ENCODE measurements at places on chromosomes 6 and 20. TPM values are rescaled to one million over a fixed set of nuclear protein-coding genes. Genes with fewer than 3 reads are reported as not detected.

- DNase-seq, result no peak
Observed at GRCh38 chr6:46356543-46356942, 134.7 kb downstream of the RCAN2 start.

GRCh38 chr20:9179193-9179802 is 110.4 kb downstream of the PLCB4 start:
- DNase-seq, result no peak

DNA sequence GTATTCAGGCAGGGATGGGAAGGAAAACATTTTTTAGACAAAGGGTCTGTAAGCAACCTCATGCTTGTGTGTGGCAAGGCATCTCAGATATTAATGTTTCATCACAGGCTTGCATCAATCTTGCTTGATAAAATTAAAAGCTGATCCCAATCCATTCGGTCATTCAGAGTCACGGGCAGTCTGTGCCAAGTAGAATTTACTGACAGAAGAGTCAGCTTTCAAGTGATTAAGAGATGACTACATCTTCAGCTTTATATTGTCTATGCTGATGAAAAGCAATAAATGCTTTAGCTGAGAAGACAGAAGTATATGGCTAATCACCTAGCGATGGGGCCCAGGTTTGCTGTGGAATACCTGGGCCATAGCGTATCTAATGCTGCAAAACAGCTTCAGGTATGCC is 3.5 kb downstream of the PLEKHG1 start:
- no peak for DNase-seq

DNA sequence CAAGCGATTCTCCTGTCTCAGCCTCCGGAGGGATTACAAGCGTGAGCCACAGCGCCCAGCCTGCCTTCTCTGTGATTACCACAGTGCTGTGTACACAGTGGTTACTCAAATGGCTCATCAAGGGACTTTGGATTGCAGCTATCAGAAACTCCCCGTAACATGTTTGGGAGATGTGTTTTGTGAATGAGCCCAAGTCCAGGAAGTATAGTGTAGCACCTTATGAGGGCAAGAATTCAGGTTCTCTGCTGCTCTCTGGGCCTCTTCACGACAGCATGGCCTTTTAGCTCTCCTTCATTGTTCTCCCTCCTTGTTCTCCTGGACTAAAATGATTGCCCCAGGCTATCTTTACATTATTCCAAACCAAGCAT is 34.1 kb upstream of the RPL7L1 start:
- DNase-seq, result no peak

DNA sequence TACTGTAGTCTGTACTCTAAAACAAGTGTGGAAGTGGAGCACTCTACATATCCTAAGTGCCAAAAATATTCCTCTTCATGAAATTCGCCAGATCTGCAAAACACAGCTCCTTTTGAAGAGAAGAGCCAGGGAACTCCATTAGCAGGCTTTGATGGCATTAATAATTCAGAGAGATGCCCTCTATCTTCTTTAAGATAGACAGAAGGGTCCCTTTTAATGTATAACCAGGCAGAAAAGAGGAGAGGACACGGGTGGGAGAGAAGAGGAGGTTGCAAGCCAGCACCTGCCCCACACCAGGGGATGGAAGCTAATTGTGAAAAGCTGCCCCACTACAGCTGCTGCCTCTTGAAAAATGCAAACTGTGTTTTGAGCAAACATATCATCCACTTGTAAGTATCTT is 3.7 kb upstream of the RFPL4B start:
- no peak for DNase-seq

DNA sequence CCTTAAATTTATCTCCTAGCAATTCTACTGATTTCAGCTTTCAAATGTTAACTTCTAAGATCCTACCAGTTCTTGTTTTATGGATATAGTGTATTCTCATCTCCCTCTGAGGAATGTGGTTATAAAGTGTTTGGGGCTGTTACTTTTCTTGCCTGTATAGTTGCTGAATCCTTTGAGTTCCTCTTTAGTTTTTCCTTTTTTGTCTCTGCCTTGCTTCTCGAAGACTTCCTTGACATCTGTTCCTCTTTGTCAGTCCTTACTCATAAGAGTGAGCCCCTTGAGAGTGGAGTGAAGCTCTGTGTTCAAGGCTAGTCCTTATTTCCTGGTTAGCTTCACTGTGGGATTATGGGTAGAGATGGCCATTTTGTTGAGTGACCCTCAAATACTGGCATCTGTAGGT is 84.6 kb downstream of the ELOVL4 start:
- DNase-seq, result no peak

DNA sequence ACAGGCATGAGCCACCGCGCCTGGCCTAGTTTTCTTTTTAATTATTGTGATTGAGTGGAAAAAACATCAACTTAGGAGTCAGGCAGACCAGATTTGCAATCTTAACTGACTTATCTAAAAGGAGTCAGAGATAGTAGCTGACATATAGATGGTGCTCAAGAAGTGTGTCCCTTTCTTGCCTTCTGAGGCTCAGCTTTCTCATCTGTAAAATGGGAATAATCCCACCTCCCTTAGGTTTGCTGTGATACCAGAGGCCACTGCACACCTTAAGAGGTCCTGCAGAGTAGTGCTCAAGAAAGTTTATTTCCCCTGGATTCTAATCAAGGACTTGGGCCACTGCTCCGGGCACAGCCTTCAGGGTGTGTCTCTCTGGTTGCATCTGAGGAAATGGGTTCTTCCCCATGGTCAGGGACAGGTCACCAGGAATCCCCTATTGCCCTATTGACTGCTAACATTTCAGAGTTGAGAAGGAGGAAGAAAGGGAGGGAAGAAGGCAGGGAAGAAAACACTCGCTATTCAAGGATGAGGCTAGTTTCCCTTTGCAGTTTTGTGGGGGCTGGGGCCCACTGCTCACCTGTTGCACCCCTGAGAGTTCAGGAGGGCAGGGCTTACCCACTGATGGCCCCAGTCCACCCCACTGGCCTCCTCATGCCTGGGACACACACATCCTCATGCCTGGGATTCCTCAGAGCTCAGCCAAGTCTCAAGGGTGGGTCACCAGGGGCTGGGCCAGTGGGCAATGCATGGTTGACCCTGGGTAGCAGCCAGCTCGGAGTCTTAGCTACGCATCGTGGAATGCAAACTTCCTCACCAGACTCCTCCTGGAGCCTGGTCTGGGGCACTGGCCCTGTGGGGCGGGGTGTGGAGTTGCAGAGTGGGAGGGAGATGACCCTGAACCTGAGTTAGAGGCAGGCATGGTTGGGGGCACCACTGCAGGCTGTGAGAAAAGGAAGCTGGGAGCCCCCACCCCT is 21.2 kb downstream of the C6orf132 start:
- no peak for DNase-seq

- DNase-seq, result no peak
Observed at GRCh38 chr6:66970373-66970772, 1263.3 kb upstream of the EYS start.

DNA sequence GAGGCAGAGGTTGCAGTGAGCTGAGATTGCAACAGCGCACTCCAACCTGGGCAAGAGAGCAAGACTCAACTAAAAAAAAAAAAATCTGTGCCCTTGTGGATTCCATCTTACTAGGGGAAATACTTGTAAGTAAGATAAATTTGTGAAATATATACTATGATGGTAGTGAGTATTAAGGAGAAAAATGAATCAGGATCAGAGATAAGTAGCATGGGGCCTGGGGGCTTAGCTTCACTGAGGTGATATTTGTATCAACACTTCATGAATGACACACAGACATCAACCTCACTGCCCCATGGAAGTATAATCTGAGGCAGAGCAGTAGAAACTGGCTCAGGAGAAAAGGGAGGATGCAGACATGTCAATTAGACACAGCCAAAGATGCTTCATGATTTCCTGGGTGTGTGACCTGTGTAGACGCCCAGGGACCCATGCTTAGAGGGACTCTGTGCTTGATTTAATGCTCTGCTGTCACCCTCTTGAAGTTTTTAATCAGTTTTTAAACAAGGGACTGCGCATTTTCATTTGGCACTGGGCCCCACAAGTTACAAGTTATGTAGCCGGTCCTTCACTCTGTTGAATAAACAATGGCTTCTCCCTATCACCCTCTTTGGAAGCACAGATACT is 41.9 kb downstream of the PCNA start:
- no peak for DNase-seq

DNA sequence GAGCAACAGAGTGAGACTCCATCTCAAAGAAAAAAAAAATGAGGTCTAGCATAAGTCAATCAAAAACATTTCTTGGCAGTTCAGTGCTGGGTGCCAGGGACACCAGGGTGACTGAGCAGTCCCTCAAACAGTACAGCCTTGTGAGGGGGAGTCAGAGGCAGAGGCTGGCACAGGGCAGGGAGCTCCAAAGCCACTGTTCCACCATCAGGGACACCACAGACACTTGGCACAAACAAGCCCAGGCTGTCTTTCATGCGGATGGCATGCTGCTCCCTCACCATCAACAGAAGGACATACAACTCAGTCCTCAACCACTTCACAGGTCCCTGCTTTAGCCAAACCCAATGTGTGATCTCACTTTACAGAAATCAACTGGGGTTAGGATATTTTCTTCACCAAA is 36.0 kb upstream of the GRM4 start:
- DNase-seq, result no peak

DNA sequence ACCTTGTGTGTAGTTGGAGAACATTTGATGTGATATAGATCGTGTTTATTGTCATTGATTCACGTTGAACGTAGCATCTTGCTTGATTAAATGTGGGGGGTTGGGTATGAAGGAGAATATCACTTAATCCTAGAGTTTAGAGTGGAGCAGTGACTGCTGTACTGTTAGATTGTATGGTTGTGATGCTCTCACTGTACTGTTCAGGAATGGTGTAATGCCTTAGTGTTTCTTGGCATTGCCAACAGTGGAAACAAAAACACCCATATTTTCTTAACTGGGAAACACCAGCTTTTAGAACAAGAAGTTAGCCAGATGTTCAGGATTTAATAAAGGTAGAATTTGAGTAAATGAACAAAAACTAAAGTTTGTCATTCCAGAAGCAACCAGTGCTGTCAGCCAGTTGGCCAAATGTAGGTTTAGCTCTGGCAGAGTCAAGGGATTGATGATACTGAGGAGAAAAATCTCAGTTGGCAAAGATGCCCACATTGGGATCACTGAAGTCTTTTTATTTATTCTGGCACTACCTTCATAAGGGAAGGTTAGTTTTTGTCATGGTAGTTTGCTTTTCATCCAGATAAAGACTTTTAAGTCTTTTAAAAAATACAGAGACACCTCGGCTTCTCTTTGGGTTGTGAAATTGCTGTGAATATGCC is 129.9 kb downstream of the JARID2 start:
- no peak for DNase-seq

GRCh38 chr6:53547166-53547810 is 2.4 kb upstream of the GCLC start:
- DNase-seq, result no peak

- no peak for DNase-seq
Observed at GRCh38 chr6:83868639-83869038, 9.2 kb downstream of the CYB5R4 start.

DNA sequence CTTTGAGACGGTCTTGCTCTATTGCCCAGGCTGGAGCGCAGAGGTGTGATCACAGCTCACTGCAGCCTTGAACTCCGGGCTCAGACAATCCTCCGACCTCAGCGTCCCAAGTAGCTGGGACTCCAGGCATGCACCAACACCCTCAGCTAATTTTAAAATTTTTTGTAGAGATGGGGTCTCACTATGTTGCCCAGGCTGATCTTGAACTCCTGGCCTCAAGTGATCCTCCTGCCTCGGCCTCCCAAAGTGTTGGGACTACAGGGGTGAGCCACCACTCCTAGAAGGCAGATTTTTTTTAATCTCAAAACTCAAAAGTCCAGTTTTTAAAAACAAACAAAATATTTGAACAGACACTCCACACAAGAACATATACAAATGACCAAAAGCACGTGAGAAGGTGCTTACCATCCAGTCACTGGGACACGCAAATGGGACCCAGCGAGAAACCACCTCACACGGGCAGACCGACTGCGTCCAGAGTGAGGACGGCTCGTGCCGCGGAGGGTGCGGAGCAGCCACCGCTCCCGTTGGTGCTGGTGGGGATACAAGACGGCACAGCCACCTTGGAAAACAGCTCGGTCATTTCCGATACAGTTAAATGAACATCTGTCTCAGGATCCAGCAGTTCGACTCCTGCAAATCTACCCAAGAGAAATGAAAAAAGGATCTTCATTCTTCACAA is 8.5 kb upstream of the HELZ2 start:
- no peak for DNase-seq

- no peak for DNase-seq
Observed at GRCh38 chr20:33839591-33839990, 28.4 kb downstream of the CHMP4B start.

DNA sequence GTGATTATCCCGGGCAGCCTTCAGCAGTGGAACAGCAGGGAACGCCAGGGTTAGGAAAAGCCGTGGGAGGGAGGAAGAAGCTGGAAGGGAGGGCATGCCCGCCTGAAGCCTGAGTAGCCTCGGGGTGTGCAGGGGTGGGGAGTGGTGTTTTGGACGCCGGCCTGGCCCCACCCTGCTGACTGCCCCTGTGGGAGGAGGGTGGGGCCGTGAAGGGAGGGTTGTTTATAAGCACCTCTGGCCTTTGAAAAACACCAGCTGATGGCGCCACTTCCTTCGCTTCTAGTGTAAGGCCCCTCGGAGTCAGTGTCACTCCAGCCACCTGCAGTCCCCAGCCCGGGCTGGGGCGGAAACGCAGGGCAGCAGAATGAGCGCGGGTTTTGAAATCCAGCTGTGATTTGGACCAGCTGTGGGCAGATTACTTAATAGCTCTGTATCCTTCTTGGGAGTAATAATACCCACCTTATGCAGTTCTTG is 52.8 kb upstream of the BMP6 start:
- no peak for DNase-seq

GRCh38 chr6:77930952-77931351 is 278.1 kb downstream of the MEI4 start:
- DNase-seq, result no peak

- no peak for DNase-seq
Observed at GRCh38 chr20:41286240-41286851, 31.2 kb downstream of the ZHX3 start.

GRCh38 chr6:132763269-132763668 is 5.6 kb upstream of the VNN2 start:
- DNase-seq, result no peak

Gene TREM1
- total RNA-seq, result 3.1 TPM

Gene EEF1E1
- total RNA-seq, result 26.8 TPM

Gene LIN28B
- not detected for total RNA-seq

Gene ENPP1
- 27.8 TPM for total RNA-seq

Gene KIF6
- not detected for total RNA-seq

Gene CCM2L
- 6.4 TPM for total RNA-seq

Gene EDN3
- total RNA-seq, result not detected

Gene SIGLEC1
- total RNA-seq, result 12.2 TPM

Gene TRIM39
- 30.9 TPM for total RNA-seq

Gene RCAN2
- total RNA-seq, result 126 TPM

Data from thoracic aorta (tissue), 2 donors.